ENCODE measurements at places on chromosomes 2 and 18.

GRCh38 chr2:126766969-126767296 lies 111.0 kb downstream of the GYPC start:
- DNase-seq = no peak

DNA sequence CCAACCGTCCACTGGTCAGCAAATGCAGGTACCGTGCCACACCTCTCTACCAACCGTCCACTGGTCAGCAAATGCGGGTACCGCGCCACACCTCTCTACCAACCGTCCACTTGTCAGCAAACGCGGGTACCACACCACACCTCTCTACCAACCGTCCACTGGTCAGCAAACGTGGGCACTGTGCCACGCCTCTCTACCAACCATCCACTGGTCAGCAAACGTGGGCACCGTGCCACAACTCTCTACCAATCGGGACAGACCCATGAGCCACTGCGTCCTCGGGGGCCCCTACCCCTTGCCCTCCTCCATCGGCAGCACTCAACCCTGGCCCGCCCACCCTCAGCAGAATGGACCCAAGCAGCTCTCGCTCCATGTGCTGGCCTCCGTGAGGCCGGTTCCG lies 226.4 kb upstream of the SALL3 start:
- DNase-seq = no peak

- DNase-seq = no peak
These were observed 180.5 kb downstream of the DIS3L2 start for GRCh38 chr2:232142049-232142448.

DNA sequence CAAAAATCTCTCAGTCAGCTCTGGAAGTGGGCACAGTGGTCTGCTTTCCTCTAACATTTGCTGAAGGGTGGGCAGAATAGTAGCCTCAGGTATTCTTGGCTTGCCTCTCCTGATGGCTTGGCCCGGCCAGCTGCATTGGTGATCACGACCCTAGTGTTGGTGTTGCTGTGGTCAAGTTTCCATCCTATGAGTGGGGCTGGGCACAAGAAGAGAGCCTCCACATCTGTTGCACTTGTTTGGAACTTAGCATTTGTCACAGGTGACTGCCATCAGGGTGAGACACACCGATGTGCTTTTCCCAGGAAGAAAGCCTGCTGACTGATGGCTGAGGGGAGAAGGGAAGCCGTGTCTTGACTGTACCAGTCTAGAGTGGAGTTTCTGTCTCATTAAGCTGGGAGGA lies 33.1 kb upstream of the SNORC start:
- no peak for DNase-seq

DNA sequence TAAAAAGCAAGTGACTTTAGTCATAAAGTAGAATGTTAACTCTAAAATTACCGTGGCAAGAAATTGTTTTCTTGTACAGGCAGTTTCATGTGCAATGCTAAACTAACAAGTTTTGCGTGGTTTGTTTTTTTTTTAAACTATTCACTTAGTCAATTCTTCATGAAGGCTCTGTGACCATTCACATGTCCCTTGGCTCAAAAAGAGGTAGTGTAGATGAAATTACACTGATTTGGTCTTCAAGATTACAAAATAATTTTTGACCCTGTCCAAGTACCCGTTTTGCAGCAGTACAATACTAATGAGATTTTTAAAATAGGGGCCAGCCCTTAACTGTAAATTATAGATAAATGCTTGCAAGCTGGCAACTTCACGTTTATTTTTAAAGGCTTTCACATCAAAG lies 1.3 kb downstream of the TMEM131 start:
- DNase-seq = no peak

DNA sequence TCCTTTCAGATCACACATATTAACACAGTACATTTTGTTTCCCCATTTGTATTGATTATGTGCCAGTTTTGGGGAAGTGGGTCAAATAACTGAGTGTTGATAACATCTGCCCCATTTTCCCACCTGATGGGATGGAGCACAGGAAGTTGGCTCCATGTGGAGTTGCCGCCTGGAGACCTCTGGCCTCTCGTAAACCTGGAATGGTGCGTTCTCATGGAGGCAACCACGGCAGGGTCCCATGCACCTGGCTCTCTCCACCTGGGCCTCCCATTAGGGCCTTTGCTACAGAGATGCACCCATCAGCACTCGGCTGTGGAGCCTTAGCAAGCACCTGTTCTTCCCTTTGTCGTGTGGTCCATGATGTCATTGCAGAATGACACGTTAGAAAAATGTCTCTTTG lies 130.6 kb downstream of the MBP start:
- no peak for DNase-seq

DNA sequence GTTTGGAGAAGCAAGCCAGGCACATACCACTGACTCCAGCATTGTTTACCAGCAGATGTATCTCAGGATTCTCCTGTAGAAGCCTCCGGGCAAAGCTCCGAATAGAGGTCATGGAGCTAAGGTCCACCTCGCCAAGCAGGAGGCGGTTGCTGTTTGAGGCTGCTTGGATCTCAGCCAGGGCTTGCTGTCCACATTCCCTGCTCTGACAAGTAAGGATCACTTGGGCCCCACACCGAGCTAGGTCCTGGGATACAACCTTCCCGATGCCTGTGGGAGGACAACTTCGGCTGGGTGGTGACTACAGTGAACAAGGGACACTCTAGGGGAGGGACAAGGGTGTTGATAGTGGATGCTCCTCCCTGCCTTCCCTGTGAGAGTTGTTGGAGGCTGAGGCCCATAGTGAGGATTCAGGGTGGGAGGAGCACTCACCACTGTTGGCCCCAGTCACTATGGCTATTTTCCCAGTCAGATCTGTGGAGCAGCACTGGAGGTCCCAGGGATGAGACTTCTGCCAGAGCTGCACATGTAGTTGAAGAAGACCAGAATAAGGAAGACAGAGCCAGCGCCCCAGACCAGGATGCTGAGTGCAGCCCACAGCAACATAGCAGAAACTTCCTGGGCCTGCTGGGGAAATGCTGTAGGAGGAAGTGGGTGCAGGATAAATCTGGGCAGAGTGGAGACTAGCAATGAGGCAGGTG lies 8.3 kb downstream of the C2orf81 start:
- DNase-seq = no peak

GRCh38 chr2:201465524-201465971 lies 14.0 kb downstream of the STRADB start:
- no peak for DNase-seq

Data from activated CD8-positive, alpha-beta memory T cell treated with anti-CD3 and anti-CD28 coated beads for 4 hours (primary cell).